A549 (cell line): ENCODE measurements at places on chromosomes 2 and 18.
A peak's percentile ranks its signal among the peaks of the same experiment; 100 is the strongest.

- no peak for DNase-seq
Measured at GRCh38 chr2:156797832-156798231, 361.7 kb downstream of the GPD2 start.

- DNase-seq: peak; percentile 2
Measured at GRCh38 chr18:31819106-31819924, 58.6 kb upstream of the SLC25A52 start.

- no peak for DNase-seq
Measured at GRCh38 chr2:151620761-151621160, 113.5 kb downstream of the NEB start.

- DNase-seq: no peak
Measured at GRCh38 chr2:157291018-157291417, 33.5 kb downstream of the GALNT5 start.

DNA sequence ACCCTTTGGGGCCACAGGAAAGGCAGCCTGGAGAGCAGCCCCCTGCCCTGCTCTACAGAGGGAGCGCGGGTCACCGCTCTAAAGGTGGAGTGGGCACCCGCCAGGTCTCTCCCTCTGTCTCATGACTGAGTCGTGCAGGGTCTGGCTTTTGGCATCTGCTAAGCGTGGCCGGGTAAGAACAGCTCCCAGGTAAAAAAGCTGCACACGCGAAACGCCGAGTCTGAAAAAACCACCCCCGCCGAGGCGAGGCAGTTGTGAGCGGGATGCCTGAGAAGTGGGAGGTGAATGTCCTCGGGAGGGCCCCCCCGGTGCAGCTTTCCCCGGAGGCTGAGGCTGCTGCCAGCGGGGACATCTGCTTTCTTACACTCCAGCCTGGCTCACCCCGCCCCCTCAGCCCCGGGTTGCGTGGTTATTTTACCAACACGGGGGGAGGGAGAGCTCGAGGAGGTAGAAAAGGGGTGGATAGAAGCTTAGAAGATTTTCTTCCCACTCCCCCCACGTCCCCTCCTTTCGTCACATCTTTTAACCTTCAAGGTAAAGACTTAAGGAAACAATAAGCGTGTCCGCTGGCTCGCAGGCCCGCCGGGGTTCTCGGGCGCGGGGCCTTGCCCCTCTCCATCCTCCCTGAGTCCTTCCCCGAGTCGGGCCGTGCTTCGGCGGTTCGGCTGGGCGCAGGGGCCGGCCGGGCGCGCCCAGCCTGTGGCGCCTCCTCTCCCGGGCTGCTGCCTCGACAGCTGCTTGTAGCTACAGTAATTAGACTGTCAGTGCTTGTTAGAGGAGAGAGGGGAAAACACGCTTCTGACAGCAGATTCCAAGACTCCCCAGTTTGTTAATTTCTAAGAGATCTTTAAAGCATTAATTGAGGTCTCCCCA is 70.6 kb upstream of the PSMD14 start:
- DNase-seq: no peak

DNA sequence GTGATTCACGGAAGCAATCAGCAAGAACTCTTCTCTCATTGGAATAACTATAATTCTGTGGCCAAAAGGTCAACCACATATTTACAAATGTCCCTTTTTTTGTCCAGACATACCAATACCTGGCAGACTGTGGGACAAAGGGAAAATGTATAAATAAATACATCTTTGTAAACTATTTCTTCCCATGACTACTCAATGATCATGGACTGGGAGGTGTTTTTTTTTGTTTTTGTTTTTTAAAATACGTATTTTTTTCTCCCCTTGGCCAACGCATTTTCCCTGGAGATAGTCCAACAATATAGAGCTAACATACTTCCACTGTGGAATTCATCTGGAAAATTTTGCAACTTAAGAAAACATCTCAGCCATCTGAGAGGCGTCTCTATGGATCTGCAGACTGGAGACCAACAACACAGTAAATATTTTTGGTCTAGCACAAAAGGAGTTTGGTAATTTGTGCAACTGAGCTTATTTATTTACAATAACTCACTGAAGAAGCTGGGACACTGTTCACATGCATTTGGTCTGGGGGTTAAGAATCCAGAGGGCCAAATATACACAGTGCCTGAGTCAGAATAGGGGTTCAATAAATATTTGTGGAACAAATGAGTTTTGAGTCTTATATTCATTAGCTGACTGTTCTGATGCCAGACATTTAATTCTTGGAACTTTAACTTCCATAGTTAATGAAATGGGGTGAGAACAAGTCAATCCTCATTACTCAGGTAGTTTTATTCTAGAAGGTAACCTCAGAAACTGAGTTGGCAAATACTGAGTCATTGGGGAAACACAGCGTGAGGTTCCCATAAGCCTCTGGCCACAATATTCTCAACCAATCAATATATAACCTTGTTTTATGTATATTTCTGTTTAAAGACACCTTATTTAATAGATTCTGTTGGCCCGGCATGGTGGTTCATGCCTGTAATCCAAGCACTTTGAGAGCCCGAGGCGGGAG is 36.2 kb downstream of the CCBE1 start:
- no peak for DNase-seq

GRCh38 chr2:19942199-19942598 is 40.4 kb upstream of the TTC32 start:
- no peak for DNase-seq

DNA sequence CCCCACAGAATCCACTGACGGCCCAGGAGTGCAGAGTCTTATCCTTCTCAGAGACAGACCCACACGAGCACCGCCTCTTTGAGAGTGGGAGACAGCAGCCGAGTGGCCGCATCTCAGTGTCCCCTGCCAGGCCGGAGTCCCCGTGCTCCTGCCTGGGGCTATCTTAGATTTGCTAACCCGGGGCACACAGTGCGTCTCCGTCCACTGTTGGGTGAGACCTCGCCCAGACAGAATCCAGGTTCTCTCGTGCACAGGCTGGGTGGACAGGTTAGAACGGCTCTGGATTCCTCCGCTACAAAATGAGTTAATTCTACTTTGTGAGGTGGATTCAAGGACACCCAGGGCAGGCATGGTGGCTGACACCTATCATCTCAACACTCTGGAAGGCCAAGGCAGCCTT is 88.3 kb downstream of the ZNF516 start:
- DNase-seq: no peak

- DNase-seq: no peak
Measured at GRCh38 chr2:128489526-128490273, 171.0 kb upstream of the HS6ST1 start.

DNA sequence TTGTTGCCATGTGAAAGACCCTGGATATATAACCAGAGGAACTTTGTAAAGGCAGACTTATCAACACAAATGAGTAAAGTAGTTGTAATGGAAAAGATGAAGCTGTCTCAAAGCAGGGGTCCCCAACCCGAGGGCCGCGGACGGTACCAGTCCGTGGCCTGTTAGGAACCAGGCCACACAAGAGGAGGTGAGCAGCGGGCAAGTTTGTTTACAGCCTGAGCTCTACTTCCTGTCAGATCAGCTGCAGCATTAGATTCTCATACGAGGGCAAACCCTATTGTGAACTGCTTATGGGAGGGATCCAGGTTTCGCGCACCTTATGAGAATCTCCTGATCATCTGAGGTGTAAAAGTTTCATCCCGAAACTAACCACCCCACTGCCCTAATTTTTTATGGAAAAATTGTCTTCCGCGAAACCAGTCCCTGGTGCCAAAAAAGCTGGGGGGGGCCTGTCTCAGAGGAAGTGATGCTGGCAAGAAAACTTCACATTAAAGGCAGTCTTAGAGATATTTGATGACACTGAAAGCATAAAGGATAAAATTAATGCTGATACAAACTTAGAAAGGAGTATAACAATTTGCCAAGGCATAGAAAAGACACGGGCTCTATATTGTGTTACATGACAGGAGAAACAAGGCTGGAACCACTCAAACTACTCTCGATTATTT is 57.5 kb upstream of the MSTN start:
- DNase-seq: no peak

- no peak for DNase-seq
Measured at GRCh38 chr2:73952499-73953446, 26.1 kb downstream of the DGUOK start.

DNA sequence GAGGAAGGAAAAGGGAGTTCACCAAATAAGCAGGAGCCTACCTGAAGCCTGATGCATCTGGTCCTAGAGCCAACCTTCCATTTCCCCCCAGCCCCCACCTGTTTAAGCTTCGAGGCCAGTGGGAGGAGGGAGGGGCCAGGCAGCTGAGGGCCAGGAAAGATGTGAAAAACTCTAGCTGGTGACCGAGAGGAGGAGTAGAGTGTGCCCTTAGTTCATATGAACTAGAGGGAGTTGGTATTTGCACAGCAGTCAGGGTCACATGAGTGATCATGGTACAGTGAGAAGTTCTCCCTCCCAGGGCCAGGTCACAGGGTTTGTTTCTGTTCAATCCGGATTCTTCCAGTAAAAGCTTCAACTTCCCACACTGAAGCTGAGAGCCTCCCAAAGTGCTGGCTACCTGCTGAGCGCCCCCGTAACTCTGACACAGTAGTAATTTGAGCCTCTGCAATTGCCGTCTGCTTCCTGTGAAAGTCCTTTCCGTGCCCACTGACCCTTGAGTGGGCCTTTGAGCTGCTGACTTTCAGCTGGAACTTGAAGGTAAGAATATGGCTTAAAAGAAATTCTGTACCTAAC is at the start of gene SULT1C2:
SULT1C2 (plus strand) TSS at position 362 of the 573 bp plus-strand sequence. CDS start 4,773 bp downstream, outside the sequence.
- no peak for DNase-seq

- no peak for DNase-seq
Measured at GRCh38 chr2:109318150-109318948, 189.3 kb downstream of the SH3RF3 start.

DNA sequence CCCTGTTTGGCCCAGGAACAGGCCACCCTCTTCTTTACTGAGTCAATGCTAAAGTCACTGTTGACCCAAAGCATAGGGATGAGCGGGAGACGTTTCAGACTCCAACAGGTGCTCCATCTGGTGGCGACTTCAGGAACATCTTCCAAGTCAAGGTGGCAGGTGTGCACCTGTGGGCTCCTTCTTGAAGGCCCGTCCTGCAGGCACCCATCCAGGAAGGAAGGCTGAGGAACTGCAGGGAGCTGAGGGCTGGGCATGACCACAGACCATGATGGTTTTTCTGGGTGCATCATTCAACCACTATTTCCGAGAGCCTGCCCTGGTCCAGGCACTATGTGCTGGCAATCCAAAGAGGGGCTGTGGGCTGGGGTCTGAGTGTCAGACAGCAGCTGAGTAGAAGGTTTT is 142.8 kb downstream of the NDUFA10 start:
- peak; percentile 44 for DNase-seq

DNA sequence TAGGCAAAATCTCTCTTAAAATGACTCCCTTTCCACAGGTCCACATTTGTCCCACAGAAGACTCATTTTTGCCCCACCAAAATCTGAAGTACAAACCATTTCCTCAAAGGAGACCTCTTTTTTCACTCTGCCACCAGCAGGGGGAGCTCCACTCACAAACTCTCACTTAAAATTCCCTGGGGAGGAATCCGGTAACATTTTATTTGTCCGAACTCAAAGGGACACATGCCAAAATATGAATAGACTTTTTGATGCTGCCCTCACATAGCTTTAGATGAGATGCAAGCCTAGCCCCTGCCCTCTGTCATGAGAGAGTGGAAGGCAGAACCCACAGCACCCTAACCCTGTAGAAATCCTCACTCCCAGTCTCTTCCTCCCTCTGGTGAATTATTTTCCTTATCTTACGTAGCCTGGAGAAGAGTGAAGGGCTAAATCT is 57.1 kb downstream of the RMDN2 start:
- no peak for DNase-seq

DNA sequence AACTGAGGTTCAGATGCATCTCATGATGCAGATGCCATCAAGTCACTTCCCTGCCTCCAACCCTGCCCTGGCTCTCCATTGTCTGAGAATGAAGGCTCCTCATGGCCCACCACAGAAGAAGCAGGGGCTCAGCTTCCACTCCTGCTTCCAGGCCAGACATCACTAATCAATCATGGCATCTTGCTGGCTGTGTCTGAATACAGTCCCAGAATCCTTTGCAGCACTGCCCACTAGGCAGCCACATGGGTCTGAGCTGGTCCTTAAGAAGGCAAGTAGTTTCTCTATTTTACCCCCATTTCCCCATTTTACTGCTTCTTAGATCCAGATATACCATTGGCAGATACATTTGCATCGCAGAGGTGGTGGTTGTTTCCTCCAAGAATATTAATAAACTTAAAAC is 7.3 kb downstream of the ASPRV1 start:
- no peak for DNase-seq

- DNase-seq: no peak
Measured at GRCh38 chr2:54740333-54740732, 16.9 kb downstream of the EML6 start.

DNA sequence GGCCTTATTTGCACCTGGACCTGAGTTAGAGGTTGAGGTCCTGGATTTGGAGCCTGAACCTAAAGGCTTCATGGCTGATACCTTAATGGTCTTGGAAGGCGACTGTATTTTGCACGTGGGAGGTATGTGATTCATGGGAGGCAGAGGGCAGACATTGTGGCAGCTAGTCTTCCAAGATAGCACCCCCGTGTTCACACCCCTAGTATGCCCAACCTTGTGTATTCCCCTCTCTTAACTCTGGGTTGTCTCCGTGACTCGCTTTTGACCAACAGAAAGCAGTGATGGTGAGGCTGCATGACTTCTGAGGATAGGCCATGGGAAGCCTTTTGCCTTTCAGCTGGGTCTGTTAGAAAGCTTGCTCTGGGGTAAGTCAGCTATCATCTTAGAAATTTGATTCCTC is 45.8 kb upstream of the HAAO start:
- no peak for DNase-seq

GRCh38 chr2:160210599-160211138 is 10.6 kb upstream of the ITGB6 start:
- peak; percentile 86 for DNase-seq

GRCh38 chr2:20625491-20626391 is 25.2 kb downstream of the HS1BP3 start:
- no peak for DNase-seq

DNA sequence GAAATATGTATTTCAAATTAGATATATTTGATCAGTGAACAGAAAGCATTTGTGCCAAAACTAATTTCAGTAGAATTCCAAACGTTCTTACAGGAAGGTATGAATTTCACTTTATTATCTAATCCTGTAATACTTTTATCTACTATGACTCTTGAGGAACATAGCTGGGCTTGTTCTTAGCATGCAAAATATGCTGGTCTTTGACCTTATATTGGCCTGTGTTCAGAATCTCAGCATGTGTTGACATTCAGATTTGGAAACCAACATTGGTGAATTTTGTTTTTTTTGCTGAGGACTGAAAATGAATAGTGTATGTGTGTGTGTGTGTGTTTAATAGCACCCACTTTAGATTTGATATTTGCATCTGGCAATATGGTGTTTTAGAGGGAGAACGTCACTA is 112.2 kb downstream of the MEIS1 start:
- DNase-seq: no peak

GRCh38 chr2:99700482-99701398 is 210.9 kb upstream of the REV1 start:
- no peak for DNase-seq

- DNase-seq: no peak
Measured at GRCh38 chr18:62778976-62779869, 63.9 kb downstream of the PHLPP1 start.
